ENCODE measurements at places on chromosomes 7 and 10.

DNA sequence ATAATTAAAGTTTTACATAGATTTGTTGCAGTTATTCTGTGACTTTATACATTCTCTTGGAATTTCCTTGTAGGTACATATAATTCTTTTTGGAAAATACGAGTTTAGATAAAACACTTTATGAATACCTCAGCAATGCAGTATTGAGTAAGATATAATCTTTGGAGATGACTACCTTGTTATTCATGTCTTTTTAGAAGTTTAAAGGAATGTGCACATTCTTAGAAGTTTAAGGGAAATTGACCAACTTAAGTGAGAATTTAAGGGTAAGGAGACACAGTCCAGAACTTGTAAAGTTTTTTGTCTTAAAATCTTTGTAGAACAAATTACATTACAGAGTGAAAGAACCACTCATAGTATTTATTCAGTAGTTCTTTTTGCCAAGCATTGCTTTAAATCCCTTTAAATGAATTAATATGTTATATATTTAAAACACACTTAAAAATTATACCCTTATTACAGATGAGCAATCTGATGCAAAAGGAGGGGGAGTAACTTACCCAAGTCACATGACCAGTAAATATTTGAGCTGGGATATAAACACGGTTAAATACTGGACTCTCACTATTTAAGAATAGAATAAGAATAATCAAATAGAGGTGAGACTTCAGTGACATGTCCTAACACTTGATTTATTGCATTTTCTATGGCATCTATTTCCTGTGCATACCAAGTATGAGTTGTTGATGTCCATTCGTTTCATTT lies 139.5 kb upstream of the FERD3L start:
- no peak for DNase-seq

DNA sequence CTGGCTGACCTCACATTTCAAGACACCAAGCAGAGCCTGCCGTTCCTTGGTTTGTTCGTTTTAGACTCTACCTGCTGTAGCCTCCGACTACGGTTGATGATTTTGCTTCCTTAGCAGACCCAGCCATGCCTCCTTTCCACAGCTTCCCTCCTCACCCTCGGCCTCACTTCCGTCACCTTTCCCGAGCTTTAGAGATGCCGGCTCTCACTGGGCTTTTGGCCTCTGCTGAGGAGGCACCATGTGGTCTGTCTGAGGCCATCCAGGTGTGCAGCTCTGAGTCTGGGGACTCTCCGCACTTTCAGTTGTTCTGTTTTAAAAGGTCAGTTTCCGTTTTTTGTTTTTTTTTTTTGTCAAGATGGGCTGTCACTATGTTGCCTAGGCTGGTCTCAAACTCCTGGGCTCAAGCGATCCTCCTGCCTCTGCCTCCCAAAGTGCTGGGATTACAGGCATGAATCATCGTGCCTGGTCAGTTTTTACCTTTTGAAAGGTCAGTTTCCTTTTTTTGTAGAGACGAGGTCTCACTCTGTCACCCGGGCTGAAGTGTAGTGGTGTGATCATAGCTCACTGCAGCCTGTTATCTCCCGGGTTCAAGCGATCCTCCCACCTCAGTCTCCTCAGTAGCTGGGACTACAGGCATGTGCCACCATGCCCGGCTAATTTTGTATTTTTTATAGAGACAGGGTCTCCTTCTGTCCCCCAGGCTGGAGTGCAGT lies 11.7 kb downstream of the ORAI2 start:
- no peak for DNase-seq

DNA sequence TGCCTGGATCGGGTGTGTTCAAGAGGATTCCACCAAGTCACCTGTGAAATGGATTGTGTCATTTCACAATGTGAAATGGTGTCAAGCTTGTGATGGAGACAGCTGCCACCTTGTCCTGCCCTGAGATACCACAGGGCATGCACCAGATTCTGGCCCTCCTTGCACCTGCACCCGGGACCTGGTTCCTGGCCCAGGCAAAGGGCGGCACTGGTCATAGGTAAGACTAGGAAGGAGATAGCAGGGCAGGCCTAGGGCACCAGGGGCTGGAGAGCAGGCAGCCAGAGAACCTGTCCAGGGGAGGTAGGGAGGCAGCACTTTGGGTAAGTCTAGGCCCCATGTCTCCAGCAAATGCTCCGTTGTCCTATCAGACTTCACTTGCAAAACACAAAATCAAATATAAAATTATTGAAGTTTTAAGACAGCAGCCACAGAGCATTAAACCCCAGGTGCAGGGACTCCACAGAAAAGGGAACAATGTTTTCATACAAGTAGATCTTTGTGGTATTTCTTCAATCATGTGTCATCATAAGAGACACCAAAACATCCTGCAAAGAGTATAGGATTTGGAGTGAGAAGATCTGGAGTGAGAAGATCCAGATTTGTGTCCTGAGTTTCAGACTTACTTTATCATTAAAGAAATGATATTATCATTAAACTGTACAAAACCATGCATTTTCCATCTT lies 22.7 kb upstream of the ZNF800 start:
- no peak for DNase-seq

GRCh38 chr10:109979215-109979614 lies 28.6 kb upstream of the ADD3 start:
- DNase-seq = no peak

DNA sequence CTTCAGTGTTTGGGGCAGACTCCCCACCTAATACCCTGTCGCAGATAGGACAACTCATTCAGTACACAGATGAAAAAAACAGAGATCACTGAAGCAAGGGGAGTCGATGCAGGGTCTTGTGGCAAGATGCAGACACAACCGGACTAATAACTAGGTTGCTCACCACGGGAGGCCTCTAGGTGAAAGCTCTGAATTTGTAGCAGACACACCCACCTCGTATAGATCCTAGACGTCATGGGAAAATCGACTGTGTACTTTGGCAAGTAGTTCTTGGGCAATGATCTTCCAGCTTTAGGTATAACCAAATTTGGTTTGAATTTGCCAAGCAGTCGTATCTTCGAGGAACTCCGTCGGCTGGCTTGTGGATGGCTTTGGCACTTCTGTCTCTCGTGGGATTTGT lies 88.1 kb downstream of the TCF7L2 start:
- DNase-seq = no peak

GRCh38 chr7:54615-55014 lies 137.8 kb upstream of the FAM20C start:
- no peak for DNase-seq

- DNase-seq = peak; percentile 69
Observed at GRCh38 chr7:98165827-98166667, 45.2 kb upstream of the BHLHA15 start.

DNA sequence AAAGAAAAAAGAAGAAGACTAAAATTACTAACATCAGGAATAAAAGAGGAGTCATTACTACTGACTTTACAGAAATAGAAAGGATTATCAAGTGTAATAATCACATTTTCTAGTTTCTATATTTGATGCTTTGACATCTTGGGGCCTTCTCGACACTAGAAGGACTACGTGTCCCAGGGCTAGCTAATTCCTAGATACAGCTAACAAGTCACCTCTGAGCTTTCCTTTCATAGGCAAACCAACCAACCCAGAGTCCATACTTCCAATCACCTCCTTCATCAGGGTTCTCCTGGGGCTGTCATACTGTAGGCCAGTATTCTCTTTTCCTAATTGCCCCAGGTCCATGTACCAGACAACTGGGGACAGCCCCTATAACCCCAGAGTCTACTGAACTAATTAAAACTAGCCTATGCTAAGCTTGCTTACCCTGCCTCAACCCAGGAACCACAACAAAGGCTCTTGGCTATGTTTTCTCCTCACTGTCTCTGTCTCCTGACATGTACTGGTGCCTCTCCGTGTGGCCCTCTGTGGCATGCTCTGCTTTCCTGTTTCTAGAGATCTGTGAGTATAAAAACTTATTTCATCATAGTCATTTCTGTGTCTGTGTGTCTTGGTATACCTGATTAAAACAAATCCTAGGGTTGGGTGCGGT lies 6.7 kb upstream of the PARP12 start:
- DNase-seq = no peak

DNA sequence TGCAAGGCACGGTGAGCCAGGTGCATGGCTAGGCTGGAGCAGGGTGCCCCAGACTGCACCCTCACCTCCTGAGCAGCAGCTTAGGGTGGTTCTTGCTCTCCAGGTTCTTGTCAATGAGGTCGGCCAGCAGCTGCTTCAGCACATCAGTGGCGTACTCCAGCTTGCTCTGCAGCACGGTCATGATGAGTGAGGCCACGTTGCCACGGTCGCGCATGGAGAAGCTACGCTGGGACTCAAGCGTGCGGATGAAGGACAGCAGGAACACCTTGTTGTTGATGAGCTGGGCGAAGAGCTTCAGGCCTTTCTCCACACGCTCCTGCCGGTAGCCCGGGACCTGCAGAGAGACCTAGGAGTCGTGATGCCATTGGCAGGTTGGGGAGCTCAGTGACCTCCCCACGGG lies 408.0 kb downstream of the PLXNA4 start:
- DNase-seq = no peak

Data from H9 (cell line).